ENCODE measurements at places on chromosomes 5 and 9. TPM values are rescaled to one million over a fixed set of nuclear protein-coding genes. Genes with fewer than 3 reads are reported as not detected.

- no peak for DNase-seq
Observed at GRCh38 chr5:141420855-141421488, at the start of gene PCDHGA11. TSS of gene PCDHGA11 (plus strand) at chr5:141421051. CDS start at chr5:141421228, 177 bp downstream.

- DNase-seq: no peak
Observed at GRCh38 chr9:36868586-36869282, 165.3 kb downstream of the PAX5 start.

DNA sequence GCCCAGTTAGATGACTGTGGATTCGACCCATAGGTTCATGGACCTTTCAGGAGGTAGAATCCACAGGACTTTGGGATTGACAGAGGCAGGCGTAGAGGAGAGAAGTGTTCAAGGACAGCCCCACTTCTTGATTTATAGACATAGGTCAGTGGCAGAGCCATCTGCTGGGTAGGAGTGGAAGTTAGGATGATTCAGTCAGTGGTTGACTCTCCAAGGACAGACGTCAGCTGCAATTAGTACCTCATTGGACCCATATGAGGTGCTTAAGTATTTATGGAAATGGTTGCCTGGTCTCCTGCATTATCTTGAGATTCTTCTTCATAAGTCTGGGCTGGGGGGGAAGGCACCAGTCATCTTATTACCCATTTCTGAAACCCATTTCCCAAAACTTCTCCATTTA, 70.9 kb downstream of the SH3RF2 start:
- no peak for DNase-seq

DNA sequence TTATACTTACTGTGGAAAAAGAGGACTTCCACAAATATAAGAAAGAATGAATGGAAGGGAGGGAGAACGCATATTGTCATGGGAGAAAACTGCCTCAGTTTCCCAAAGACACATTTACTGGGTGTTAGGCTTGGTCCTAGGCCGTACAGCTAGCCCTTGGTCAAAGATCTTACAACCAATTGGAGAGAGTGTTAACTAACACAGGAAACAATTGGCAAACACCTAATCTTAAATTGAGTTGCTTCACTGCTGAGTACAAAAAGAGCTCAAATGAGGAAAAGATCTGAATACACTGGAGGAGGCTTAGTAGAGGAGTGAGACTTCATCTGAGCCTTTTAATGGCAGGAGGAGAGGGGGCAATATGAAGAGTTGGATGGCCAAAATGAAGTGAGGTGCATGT, 161.7 kb downstream of the GLIS3 start:
- DNase-seq: no peak

GRCh38 chr9:136722969-136723356, 10.6 kb downstream of the DIPK1B start:
- no peak for DNase-seq

- no peak for DNase-seq
Observed at GRCh38 chr9:127493592-127494303, 42.4 kb downstream of the LRSAM1 start.

DNA sequence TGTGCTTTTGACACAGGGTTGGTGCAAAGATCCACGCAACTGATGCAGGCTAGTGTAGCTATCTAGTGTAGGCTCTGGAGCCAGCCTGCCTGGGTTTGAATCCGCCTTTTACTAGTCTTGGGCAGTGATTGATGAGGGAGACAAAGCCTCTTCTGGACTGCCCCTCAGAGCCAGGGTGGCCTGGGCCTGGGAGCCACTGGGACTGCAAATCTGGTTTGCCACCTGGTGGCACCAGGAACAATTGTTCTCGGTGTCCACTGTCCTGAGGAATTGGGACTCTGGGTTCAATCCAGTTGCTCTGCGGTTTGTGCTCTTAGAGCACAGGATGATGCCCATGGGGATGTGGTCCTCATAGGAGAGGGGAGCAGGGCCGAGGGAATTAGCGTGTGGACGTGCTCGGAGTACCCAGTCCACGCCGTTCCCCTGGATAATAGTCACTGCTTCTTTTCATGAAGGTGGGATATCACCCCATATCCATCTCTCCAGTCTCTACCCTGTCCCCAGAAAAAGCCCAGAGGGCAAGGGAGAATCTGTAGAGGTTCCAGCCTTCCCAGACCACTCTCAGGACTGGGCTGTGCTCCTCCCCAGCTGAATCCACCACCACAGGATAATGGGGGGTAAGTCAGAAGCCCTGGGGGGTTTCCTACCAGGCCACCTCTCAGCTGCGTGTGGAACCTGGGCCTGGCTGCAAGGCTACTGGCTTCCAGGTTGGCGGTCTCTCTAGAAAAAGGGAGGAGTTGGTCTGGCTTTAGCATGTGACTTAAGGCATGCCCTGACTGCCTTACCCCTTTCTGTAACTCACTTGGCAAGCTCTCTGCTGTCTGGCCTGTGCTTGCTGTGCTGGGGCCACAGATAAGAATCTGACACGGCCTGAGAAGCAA, 1.9 kb downstream of the B4GALT7 start:
- peak; percentile 34 for DNase-seq

- no peak for DNase-seq
Observed at GRCh38 chr5:73395256-73395655, 53.3 kb downstream of the FOXD1 start.

DNA sequence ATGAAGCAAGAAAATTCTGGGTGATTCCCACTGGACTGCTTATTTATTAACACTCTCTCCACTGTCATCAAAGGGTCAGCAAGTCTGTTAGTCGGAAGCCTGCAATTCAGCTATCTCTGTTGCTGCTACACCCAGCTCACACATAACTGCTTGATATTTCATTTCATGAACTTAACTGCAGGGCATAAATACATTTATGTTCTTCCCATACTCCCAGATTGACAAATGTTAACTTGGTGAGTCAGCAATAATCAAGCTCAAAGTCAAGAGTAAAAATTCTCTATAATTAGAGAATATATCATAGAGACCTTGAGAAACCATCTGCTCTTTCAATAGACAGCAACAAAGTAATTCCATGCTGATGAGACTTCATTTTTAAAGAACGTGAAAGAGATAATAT, 198.8 kb downstream of the ADAMTS12 start:
- DNase-seq: no peak

DNA sequence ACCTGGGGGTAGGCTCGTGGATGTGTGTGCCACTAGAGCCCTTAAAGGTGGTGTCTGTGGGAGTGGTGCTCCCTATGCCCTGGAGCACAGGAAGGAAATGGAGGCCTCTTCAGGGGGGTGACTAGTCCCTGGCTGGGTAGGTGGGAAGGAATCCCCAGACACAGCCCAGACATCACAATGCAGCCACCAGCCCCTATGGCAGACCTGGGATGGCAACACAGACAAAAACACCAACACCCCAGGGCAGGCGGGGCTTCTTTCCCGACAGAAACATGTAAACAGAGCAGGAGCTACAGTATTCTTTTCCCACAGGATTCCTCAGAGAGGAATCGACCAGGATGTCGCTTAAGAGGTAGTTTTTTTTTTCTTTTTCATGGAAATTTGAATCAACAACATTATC, 10.4 kb upstream of the NR5A1 start:
- no peak for DNase-seq

FAM153A gene
- 1.9 TPM for total RNA-seq

GRCh38 chr5:140672455-140673186, 755 bp downstream of the DND1 start:
- DNase-seq: no peak

ANKRD18A gene
- 2.2 TPM for total RNA-seq

DNA sequence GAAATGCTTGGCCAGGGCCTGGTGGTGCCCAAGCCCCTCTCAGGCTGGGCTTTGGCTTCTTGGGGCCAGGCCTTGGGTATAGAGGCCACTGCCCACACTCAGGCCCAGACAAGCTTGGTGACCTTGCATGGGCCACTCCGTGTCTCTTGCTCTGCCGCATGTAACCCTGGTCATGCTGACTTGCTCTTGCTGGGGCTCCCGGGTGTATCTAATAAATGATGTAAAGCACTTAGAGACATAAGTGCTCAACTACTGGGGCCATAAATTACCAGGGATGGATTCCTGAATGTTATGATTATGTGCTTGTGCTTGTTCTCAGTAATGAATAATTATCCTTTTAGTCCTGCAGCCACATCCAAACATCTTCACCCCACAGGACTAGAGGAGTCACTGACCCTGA, 54.0 kb downstream of the C5orf15 start:
- no peak for DNase-seq

DNA sequence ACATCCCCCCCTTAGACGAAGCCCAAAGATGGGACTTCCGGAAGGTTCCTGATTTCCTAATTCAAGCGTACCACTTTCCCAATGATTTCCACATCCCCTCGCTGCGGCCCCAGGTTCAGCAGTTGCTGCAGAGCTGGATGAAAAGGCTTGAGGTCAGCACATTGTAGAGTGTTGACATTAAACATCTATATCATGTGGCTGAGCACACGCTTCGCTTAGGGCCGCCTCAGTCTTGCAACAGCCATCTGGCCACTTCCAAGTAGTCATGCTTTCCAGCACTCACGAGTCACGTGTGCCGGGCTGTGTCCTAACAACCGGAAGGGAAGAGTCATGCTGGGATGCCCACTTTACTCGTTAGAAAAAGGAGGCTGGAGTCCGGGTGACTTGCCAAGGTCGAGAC, 340.6 kb upstream of the IRX4 start:
- no peak for DNase-seq

DNA sequence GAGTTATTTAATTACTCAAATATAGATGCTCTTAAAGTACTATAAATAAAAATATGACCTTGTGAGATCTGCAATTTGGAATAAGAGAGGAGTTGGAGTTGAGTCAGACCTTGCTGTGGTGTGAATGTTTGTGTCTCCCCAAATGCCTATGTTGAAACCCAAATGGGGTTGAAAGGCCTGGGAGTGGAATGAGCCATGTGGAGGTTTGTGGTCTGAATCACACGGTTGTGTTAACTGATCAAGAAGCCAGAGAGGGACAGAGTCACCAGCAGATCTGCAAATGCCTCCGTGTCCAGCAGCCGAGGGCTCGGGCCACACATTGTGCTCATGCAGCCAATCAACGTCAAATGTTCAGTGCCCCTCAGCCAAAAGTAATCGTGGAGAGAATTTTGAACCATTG, 404.4 kb downstream of the ICE1 start:
- DNase-seq: no peak

MARCOL gene
- total RNA-seq: not detected

DNA sequence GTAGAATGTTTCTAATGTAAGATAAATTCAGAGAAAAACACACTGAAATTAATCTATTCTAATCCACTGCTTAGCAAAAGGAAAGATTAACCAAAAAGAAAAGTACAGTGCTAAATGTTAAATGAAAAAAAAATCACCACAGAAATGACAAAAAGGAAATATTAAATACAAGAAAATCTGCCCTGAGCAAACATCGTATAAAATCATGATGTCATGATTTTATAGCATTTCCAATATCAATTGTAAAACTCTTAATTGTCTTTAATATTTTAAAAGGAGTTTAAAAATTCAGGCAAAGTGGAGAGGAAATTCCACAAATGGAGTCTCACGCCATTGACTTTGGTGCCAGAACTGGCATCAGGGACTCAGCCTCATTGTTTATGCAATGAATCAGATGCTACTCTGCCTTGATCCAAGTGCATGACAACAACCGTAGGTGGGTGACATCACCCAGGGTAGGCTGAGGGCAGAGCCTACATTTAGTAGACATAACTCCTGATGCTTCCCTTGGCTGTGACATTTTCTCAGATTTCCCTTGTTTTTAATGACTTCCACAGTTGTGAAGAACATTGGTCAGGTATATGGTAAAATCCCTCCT, 696.8 kb downstream of the SEMA5A start:
- DNase-seq: no peak

DNA sequence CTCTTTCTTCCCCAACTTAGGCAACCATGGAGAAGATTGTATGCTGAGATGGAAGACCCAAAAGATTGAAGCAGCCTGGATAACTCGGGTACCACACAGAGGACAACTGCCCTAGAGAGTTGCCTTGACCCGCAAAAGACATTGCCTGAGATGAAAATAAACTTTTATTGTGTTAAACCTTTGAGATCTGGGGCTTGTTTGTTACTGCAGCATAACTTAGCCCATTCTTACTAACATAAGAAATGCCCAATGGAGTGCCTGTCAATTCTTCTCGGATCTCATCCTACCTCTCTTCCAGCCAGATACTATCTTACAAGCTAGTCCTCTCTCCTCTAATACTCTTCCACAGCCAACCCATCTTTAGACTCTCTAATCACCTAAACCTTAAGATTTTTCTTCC, 76.8 kb downstream of the GCNT4 start:
- DNase-seq: no peak

- peak; percentile 87 for DNase-seq
Observed at GRCh38 chr9:120916588-120916987, 10.0 kb downstream of the TRAF1 start.

HINT2 gene
- total RNA-seq: 31.3 TPM

SLC36A2 gene
- total RNA-seq: not detected

TUSC1 gene
- 22.7 TPM for total RNA-seq

DNA sequence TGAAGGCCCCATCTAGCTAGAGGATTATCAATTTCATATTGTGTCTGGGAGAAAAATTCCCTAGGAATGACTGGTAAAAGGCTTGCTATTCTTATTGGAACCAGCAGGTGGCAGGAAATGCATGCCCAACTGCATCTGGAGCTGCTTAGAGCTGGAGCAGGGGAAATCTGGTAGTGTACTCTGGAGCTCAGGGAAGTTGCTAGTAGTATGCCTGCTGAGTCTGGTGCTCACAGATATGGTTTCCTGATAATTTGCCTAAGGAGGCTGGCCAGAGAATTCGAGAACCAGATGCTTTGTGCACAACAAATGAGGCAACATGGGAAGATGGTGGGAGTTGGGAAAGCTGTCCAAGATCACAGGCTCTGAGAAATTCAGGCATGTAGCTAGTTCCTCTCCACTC, 53.7 kb downstream of the G3BP1 start:
- peak; percentile 66 for DNase-seq

FREM1 gene
- 2.2 TPM for total RNA-seq

DNA sequence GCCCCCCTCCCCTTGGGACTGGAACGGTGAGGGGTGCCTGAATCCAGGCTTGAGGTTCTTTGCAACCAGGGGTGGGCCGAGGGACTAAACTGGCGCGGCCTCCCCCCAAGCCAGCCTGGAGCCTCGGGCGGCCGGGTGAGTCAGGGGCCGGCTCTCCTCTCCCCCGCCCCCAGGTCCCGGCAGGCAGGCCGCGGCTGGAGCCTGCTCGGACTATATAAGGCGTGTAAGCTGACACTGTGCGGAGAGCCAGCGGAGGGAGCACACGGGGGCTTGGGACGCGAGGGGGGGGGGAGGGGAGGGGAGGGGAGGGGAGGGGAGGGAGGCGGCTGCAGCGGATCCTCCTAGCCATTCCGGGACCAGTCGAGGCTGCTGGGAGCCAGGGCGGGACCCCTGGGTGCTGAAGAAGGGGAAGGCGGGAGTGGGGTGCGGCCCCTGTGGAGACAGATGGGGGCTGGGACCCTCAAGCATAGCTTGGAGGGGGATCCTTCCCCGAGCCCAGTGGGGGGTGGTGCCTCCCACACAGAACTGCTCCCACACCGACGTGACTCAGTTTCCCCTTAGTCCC, 595 bp downstream of the PDLIM7 start:
- peak; percentile 84 for DNase-seq

OCLN gene
- 2.7 TPM for total RNA-seq

All from right atrium auricular region (tissue), 2 donors.